Stimulated activated naive CD8-positive, alpha-beta T cell treated with anti-CD3 and anti-CD28 coated beads, Interleukin-15, amount 100 ng/mL, for 72 hours (primary cell): ENCODE measurements at places on chromosomes 3 and 15.

DNA sequence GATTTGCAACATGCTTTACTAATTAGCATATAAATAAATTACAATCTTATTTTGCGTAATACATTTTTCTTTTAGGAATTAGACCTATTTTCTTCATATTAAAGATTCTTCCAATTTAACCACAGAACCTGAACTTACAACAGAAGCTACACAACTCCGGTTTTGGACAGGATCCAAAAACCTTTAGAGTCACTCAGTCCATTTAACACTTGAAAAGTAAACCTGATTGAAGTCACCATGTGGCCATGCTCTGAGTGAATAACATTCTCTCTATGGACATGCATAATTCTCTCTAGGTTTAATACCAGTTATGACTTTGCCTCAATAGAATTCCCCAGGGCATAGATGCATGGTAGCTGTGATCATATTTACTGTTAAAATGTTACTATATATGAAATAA lies 751.0 kb downstream of the VGLL3 start:
- no peak for DNase-seq

GRCh38 chr3:173976281-173976680 lies 578.7 kb downstream of the NLGN1 start:
- DNase-seq: no peak

DNA sequence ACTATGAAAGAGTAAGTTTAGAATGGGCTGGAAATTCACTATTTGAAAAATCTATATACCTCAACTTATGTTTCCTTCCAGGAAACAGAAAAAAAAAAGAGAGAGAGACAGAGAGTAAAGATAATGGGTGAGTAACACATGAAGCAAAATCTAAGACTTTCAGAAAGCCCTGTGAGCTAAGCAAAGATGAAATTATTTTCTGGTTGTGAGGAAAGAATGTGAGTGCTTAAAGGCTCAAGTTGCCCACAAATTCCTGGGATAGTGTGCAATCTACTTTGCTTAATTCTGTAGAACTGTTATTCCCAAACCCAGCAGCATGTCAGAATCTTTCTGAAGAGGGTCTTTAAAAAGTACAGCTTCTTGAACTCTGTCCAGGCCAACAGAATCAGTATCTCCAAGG lies 337.7 kb upstream of the AGTR1 start:
- DNase-seq: no peak

DNA sequence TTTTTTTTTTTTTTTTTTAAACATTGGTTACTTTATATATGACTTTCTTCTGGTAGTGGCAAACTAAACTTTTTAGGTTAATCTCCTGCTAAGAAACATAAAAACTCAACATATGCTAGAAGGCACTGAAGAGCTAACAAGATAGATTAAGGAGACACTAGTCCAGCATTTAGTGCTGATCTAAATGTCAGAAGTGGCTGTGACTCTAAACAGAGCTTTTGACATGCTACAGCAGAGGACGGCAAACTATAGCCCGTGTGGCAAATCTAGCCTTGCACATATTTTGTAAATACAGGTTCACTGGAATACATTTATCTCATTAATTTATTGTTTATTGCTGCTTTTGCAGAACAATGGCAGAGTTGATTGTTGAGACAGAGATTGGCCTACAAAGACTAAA lies 20.6 kb downstream of the NR2E3 start:
- DNase-seq: no peak

- DNase-seq: no peak
These were observed 48.1 kb upstream of the THUMPD3 start for GRCh38 chr3:9314796-9315195.

GRCh38 chr3:59994732-59995304 lies 945.0 kb upstream of the CFAP20DC start:
- DNase-seq: no peak

- no peak for DNase-seq
These were observed 73.6 kb downstream of the MESD start for GRCh38 chr15:80916056-80916455.

DNA sequence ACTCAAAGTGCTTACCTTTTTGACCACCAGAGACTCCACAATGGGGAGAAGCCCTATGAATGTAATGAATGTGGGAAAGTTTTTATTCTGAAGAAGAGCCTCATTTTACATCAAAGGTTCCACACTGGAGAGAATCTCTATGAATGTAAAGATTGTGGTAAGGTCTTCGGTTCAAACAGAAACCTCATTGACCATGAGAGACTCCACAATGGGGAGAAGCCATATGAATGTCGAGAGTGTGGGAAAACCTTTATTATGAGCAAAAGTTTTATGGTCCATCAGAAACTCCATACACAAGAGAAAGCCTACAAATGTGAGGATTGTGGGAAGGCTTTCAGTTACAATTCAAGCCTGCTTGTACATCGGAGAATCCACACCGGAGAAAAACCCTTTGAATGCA lies 5.5 kb upstream of the ZNF35 start:
- no peak for DNase-seq

DNA sequence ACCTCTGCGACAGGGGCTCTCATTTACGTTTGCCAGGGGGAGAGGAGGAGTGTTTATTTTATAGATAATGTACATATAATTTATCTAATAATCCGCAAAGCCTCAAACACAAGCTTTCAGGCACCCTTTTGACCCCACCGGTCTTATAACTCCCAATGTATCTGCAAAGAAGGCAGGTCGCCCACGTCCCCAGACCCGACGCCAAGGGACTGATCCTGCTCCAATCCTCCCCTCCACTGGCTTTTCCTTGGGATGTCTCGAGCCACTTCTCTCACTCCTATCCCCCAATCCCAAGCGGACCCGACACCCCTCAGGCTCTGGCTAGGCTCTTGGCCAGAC lies 452 bp downstream of the DCP1A start:
- DNase-seq: no peak

- DNase-seq: no peak
These were observed 81.2 kb upstream of the GOLGA8J start for GRCh38 chr15:30001602-30002001.

DNA sequence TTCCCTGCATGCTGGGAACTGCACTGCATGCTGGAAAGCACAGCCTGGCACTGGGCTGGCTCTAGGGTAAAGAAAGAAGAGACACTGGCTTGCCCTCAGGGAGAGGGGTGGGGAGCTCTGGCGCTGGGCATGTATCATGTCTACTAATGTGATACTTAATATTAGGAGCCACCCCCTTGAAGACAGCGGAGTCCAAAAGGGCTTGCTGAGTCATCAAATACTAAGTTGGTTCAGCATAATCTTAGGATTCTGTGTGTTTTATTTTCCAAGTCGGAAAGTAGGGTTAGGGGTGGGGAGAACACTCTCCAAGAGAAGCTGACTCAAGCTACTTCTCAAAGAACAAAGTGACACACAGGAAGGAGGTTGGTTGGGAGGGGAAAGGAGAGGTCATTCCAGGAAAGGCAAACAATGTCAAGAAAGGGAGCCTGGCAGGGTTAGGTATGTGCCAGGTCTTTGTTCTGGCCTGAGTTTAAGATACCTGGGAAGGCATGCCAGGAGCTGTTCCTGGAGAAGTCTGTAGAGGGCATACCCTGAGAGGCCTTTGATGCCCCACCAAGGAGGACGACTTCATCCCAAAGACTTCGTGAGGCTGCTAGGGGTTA lies 237.8 kb upstream of the NR2E3 start:
- no peak for DNase-seq

GRCh38 chr3:101388706-101389105 lies 68.3 kb upstream of the IMPG2 start:
- DNase-seq: no peak
